ENCODE measurements at places on chromosomes 7 and 10.
A peak's percentile ranks its signal among the peaks of the same experiment; 100 is the strongest.

DNA sequence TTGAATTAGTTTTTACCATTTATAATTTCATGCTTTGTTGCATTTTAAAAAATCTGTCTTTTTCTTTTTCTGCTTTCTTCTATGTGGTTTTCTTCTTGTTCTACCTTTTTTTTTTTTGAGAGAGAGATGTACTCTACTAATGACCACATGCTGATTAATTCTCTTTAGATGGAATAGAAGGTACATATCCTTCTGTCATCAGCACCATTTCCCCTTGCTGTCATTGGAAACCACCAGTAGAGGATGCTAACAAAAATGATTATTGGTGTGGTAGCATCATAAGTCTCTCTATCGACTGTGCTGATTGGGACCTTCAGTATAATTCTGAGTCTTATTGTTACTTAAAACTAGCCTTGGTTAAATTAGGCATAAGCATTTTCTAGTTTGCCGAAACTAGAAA is 3.6 kb downstream of the ZEB1 start:
- DNase-seq = no peak

DNA sequence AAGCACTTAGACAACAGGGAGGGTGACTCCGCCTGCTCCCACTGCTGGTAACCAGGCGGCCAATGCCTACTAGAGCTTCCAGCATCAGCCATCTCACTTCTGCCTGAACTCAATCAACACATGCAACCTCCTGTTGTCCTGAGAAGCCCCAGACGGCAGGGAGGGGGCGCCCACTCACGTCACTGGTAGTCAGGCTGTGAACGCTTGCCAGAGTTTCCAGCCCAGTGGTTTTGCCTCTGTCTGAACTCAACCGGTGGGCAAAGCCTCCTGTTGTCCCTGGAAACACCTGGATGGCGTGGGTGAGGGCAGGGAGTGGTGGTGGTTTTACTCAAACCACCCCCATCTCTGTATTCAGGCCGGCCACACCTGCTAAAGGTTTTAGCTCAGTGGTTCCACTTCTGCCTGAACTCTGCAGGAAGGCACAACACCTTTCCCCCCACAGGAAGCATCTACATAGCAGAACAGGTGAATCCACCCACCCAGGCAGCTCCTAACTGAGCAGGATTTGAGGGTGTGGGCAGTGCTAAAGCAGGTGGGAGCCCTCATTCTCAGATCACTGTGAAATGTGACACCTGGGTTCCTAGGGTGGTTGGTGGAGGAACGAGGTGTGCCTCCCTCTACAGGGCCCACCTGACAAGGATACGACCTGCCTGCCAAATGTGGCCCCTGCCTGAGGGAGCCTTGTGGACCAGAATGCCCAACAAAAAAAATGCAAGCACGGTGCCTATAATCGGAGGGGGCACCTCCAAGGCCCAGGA is 563.0 kb upstream of the SEMA3D start:
- no peak for DNase-seq

GRCh38 chr7:36591636-36592035 is 132.7 kb downstream of the AOAH start:
- no peak for DNase-seq

DNA sequence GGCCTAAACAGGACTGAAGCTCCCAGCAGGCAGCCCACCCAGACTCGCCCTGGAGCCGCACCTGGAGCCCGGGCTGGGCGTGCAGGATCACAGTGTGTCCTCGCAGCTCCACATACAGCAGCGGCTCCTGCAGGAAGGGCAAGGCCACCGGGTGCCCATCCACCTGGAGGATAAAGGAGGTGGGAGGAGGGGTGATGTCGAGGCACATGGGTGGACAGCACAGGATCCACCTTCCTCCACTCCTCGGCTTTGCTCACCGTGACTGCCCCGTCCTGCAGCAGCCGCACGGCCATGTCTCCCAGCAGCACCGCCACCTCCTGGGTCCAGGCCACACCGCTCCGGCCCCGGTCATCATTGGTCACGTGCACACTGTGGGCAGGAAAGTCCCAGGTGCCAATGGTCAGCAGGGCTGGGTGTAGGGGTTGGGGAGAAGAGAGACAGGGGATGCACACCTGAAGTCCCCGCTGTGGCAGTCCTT is 16.8 kb downstream of the ATP6V1F start:
- no peak for DNase-seq

DNA sequence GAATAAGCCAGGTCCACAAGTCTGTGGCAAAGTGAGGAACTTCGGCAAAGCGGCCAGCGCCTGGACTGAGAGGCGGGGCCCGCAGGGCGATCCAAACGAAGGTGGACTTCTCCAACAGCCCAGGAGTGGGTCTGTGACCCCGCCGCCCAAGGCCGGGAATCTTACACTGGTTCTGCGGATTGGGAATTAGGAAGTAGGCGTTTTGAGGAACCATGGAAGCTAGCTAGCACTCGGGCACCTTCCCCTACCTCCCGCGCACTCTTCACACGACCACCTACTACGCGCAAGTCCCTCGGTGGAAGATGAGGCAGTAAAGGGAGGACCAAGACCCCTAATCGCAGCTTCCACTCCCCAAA is 570 bp upstream of the ARF5 start:
- no peak for DNase-seq

DNA sequence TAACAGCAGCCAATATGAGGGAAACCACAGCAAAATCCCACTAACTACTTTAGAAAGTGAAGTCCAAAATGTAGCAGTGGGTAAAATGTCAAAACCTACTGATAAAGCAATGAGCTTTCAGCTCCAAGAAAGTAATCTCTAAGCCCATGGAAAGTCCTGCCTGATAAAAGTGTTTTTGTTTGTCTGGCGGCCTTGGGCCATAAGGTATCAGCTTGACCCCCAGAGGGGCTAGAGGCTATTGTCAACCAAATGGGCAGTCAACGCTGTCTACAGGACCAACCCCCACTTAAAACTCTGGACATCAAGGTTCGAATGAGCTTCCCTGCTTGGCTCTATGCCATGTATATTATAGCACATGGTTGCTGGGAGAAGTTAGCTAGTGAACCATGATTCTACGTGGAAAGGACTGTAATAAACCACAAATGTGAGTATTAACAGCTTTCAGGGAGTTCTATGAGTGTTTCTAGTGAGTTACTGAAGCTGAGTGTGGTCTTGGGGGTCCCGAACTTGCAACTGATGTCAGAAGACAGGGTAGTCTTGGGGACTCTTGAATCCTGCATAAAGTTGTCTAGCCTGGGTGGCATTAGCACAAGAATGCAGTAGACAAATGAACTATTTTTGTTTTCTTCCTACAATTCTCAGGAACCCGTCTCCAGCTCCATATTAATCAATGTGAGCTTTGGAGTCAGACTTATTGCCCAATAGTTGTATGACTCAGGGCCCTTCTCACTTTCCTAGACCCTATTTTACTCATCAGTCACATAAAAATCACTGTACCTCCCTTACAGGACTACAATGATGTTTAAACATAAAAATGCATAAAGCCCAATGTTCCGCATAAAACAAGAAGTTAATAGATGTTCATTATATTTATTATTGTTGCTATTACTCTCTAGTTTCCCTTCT is 164.9 kb downstream of the DGKI start:
- DNase-seq = peak; percentile 48
